ENCODE measurements at places on chromosomes 5 and 9.

DNA sequence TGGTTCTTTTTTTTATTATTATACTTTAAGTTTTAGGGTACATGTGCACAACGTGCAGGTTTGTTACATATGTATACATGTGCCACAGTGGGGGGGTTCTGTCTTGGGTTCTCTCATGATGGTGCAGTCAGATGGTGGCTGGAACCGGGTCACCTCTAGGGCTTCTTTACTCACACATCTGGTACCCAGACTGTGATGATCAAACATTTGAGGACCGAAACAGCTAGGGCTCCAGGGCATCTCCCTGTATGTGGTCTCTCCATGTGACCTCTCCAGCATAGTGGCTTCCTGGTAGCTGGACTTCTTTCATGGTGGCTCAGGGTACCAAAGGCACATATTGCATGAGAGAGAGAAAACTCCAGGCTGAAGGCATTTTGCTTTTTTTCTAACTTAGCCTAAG is 9.8 kb upstream of the CRHBP start:
- DNase-seq: no peak

- DNase-seq: no peak
Observed at GRCh38 chr9:85055506-85056202, 386.1 kb downstream of the NTRK2 start.

DNA sequence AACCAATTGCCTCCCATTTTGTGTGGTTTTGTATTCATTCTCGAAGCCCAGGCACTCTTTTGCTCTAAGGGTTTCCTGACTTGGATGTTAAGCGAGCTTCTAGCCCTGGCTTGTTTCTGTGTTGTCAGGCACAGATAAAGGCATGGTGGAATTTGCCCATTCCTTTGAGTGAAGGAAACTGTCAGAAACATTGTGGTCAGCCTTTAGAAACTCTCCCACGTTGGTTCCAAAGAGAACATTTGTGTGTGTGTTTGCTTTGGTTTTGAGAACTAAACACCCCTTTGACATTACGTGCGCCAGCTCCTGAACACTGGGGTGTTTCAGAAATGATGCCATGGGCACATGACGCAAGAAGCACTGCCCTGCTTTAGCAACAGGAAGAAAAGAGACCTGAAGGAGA is 320.9 kb downstream of the NTRK2 start:
- DNase-seq: no peak

- DNase-seq: no peak
Observed at GRCh38 chr5:103624035-103624480, 61.5 kb upstream of the NUDT12 start.

Measured in GOT3 (cell line).